ENCODE measurements at places on chromosomes 1 and 21.

DNA sequence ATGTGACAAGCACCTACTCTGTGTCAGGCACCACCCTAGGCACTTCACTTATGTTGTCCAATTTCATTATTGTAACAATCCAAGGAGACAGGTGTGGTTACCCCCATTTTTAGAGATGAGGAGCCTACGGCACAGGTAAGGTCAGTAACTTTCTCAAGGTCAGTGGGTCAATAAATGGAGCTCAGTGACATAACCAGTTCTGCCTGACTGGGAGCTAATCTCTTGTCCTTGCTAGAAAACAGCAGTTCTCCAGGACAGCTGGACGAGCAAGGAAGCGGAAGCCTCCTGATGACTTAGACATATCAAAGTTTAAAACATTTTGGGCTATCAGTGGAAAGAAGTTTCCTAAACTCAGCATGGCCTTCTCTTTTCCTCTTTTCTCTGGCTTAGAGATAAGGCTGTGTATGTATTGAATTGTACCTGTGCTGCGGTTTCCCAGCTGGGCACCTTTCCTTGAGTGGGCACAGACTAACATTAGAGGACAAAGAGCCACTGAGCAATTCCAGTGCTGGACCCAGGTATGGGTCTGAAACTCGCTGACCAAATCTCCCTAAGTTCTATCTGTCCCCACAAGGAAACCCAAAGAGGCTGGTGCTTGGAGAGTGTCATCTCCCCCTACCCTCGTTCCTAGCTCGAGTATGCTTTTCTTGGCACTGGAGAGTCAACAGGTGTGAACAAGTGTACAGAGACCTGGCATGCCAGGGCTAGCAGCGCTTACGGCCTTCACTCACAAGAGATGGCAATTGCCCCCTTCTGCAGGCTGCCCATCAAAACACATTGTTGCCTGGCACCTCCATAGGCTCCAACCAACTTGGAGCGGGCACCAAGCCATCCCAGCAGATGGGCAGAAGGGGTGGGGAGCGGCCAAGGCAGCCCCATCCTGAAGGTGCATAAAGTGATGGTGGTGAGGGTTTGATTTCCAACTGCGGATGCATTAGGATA lies 456.1 kb upstream of the PROX1 start:
- DNase-seq: no peak

GRCh38 chr1:110736900-110737605 lies 62.3 kb upstream of the KCNA3 start:
- DNase-seq: no peak

DNA sequence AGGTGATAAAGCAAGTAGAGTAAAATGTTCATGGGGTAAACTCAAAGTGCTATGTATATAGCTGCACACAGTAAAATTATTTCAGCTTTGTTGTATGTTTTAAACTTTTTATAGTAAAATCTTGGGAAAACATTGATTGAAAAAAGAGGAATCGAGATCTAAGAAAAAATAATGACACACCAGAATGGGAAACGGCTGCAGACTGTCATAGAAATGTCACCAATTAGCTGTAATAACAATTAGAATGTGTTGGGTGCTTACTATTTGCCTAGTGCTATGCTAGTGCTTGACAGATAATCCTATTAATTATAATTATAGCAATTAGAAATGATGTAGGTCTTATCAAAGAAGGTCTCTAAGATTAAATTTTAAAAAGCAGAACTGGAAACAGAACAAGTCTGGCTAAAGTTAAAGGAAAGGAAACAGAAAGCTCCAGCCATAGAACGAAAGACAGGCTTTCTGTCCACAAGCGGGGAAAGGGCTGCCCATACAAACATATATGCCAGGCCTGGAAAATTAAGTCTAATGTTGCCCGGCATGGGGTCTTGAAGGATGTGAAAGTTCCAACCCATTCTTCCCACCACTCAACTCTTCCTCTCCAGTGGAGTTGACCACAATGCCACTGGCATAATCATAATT lies 5.0 kb downstream of the PCNX2 start:
- DNase-seq: no peak

GRCh38 chr1:154774175-154774855 lies 95.8 kb downstream of the KCNN3 start:
- DNase-seq: no peak

GRCh38 chr1:89989799-89990198 lies 5.1 kb upstream of the ZNF326 start:
- no peak for DNase-seq

DNA sequence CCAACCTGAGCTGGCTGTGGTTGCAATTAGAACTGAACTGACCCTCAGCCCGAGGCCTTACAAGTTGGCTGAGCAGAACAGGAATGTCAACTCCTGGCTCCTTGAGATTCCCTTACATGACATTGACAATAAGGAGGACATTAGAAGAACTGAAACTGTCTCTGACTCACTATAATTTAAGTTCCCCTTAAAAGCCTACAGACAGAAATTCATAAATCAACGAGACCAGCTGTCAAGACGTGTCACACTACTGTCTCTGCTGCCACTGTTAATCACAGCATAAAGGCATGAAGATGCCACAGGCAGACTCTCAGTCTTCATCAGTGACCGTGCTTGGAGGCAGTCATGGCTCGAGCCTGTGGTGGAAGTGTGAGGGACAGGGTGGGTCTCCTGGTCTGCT lies 168.8 kb downstream of the GABPA start:
- no peak for DNase-seq

GRCh38 chr1:115158181-115158580 lies 68.9 kb upstream of the TSPAN2 start:
- DNase-seq: peak; percentile 50

DNA sequence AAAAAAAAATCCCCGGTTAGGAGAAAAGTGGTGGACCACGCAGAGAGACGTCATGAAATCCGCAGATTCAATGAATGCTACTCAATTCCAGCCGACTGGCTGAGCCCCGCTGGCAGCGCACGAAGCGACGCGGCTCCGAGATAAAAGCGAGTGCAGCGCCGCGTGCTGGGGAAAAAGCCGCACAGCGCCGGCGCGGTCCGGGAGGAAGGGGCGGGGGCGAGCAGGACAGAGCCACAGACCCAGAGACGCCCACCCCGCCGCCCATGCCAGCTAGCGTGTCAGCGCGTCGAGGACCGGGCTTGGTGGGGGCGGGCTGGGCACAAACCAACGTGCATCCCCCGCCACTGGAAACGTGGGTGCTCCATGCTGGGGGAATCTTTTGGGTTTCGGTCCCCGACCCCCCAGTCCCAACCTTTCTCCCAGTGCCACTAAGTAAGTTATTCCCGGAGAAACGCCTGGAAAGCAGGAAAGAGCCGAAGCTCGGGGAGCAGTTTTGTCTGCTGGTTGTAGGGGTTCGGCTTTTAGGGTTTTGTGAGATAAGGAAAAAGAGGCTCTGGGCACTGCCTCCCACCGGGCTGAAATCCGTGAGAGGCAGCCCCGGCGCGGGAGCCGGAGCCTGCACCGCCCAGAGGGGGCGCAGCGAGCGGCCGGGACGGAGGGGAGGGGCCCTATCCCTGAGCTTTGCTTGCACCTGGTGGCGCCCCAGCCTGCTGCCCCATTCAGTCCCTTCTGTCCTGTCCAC lies at the start of gene KCNJ6:
Gene KCNJ6, minus strand, starts transcription at position 148 of the 742 bp plus-strand sequence. CDS start 75,775 bp downstream, outside the sequence.
- peak; percentile 38 for DNase-seq

DNA sequence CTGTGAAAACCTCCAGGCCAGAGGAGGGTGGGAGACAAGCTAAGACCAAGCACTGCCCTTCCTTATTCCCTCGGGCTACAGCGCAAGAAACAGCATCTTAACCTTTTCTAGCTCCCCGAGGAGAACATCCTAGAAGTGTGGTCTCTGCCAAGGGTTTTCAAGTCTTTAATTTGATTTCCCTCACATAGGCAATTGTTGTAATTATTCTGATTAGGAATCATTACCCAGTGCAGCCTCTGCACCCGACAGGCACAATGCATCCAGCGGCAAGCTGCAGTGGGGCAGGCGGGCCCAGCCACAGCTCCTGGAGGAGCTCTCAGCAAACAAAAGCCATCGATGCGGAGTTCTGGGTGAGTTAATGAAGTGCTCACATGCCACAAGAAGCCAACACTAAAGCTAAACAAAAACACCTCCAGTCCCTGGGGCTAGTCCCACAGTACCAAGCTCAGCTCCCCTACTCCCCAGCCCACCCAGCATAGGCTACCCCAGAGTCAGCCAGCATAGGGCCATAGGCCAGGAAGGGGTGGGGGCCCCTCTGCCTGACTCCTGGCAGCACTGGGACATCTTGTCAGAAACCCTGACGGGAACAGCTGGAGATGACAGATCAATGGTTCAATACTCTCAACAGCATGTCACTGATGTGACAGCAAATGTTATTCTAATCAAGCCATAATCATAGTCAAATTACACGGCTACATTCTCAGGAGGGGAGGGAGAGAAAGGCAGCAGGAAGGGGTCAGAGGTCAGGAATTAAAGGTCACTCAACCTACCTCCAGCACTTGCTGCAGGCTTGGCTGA lies 42.5 kb downstream of the ERI3 start:
- DNase-seq: no peak

DNA sequence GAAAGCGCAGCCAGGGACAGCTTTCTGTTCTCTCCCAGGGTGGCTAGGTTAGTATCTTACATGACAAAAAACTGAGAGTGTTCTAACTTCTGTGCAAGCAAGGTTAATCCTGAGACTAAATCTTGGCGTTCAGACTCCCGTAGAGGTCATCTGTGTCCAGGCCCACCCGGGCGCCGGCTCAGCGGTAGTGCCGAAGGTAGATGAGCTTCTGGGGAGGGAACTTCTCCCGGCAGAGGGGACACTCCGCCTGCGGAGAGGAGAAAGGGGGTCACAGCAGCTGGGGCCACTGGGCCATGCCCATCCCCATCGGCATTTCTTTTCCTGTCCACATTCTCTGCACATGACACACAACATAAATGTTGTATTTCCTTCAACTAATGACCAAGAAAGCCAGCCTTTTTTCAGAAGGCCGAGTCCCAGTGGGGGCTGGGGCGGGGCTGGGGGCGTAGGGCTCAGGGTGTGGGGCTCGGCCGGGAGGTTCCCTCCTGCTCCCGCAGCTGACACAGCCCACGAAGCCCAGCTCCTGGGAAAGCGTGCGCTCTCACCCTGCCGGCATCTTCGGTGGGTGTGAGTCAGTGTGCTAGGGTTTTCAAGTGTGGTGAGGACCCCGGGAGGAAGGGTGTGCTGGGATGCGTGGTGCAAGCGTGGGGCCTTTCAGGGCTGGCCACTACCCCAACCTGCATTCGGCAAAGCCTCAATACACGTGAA lies 6.6 kb downstream of the PEX10 start:
- DNase-seq: no peak

GRCh38 chr21:38148046-38148445 lies 108.7 kb upstream of the KCNJ15 start:
- DNase-seq: no peak

GRCh38 chr1:59917026-59917784 lies 9.4 kb downstream of the CYP2J2 start:
- DNase-seq: no peak

DNA sequence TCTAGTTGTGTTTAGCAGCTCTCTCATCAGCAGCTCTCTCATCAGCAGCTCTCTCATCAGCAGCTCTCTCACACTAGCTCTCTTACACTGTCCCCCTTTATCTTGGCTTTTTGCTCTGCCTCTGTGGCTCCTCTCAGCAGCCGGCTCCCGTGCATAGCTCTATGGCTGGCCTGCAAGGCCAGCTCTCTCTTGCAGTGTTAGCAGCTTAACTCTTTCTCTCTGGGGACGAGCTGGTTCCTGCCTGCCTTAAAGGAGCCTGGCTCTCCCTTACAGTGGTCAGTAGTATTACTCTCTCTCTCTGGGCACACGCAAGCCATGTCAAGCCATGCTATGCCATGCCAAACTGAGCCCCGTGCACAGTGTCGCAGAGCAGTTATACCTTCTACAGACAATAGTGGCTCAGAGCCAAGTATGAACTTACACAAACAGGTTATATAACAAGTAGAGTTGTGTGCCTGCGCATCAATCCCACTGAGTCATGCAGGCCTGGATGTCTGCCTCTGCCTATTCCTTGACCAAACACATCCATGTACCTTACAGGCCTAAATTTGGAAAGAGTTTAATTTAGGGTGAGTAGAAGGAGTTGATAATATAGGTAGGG lies 295.9 kb downstream of the TPR start:
- no peak for DNase-seq

- no peak for DNase-seq
Measured at GRCh38 chr1:202938287-202938925, 11.4 kb upstream of the KLHL12 start.

- no peak for DNase-seq
Measured at GRCh38 chr1:222015686-222016085, 273.8 kb upstream of the DUSP10 start.

Measured in left cardiac atrium (tissue), 4 donors.